ENCODE measurements at places on chromosomes 5 and 9.
A peak's percentile ranks its signal among the peaks of the same experiment; 100 is the strongest.

GRCh38 chr5:151085517-151086041 lies 4.7 kb upstream of the TNIP1 start:
- peak; percentile 70 for DNase-seq

DNA sequence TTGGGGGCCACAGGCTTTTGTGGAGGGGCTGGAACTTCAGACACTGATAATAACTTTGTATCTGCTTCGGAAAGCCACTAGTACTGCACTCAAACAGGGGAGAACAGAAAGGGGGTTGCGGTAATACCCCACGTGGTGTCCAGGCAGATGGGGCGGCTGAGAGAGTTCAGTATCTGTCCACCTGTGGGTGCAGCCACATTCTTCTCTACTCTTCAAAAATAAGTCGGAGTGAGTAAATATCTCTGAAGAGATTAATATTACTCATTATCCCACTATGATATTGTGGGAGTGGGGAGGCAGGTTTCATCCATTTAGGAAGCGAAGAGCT lies 102.1 kb upstream of the SSBP2 start:
- no peak for DNase-seq

GRCh38 chr9:115717711-115718173 lies 435.8 kb upstream of the PAPPA start:
- no peak for DNase-seq

GRCh38 chr9:129140397-129141065 lies 29.3 kb downstream of the PTPA start:
- DNase-seq = no peak

- DNase-seq = no peak
These were observed 23.7 kb downstream of the NAIF1 start for GRCh38 chr9:128043467-128043868.

DNA sequence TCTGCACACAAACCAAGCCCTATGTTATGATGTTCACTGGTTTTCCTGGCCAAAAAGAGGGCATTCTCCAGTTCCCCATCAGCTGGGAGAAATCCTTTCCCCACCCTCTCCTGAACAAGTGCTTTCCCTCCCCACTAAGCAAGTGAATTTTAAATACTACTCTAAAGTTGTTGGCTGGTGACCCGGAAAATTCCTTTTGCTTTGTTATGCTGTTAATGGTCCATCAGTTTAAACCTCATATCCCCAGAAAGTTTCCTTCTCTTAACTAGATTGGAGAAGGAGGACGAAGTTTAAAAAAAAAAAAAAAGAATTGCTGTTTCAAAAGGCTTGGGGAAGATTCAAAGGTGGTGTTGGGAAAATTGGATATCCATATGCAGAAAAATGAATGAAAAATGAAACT lies 21.9 kb upstream of the SPRY4 start:
- DNase-seq = no peak

DNA sequence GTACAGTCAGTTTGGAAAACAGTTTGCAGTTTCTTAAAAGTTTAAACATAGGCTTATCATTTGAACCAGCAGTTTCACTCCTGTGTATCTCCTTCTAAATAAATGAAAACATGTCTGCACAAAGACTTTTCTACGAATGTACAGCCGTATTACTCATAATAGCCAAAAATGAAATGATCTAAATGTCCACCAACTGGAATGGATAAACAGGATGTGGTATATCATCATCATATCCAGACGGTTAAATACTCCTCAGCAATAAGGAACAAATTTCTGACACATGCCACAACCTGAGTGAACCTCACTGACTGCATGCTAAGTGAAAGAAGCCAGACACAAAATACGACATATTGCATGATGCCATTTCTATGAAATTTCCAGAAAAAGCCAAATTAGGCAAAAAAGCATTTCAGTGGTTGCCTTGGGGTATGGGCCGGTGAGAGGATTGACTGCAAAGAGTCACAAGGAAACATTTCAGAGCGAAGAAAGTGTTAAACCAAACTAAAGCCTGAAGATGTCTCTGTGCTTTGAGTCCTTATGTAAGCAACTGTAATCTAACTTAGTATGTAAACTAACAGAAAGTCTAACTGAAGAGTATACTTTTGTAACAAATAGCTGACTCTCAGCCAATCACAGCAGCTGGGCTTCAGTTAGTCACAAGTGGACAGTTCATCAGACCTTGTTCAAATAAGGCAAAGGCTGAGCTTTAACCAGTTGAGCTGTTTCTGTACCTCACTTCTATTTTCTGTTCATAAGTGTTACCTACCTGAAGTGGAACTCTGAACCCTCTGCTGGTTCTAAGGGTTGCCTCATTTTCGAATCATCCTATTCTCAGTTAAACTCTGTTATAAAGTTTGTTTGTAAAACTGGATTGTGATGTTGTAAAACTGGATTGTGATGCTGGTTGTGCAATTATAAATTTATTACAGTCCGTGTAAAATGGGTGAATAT lies 65.2 kb downstream of the TRIO start:
- no peak for DNase-seq
